ENCODE measurements at places on chromosomes 12 and 14. TPM values are rescaled to one million over a fixed set of nuclear protein-coding genes. Genes with fewer than 3 reads are reported as not detected.

The FOXN4 gene
- total RNA-seq, result not detected

The PRH1 gene
- total RNA-seq, result 30.2 TPM

The NUP37 gene
- total RNA-seq, result 28.3 TPM

The SYCP3 gene
- total RNA-seq, result under 0.01 TPM

The CAPS2 gene
- total RNA-seq, result 7.8 TPM

The ANKS1B gene
- total RNA-seq, result 0.64 TPM

The NDUFA9 gene
- 33.2 TPM for total RNA-seq

The SMIM41 gene
- total RNA-seq, result 0.43 TPM

The ARHGAP9 gene
- total RNA-seq, result under 0.01 TPM

The NPAS3 gene
- 0.86 TPM for total RNA-seq

Data from fibroblast of villous mesenchyme (primary cell).